ENCODE measurements at places on chromosomes 4 and X. TPM values are rescaled to one million over a fixed set of nuclear protein-coding genes. Genes with fewer than 3 reads are reported as not detected.

Gene ALAS2
- total RNA-seq = not detected

GRCh38 chrX:3134316-3134945 lies 93.2 kb downstream of the ARSF start:
- no peak for DNase-seq

Gene CFAP99
- not detected for total RNA-seq

GRCh38 chrX:2484721-2485648 lies 15.8 kb downstream of the DHRSX start:
- DNase-seq = no peak

Gene UBL4A
- 17.7 TPM for total RNA-seq

DNA sequence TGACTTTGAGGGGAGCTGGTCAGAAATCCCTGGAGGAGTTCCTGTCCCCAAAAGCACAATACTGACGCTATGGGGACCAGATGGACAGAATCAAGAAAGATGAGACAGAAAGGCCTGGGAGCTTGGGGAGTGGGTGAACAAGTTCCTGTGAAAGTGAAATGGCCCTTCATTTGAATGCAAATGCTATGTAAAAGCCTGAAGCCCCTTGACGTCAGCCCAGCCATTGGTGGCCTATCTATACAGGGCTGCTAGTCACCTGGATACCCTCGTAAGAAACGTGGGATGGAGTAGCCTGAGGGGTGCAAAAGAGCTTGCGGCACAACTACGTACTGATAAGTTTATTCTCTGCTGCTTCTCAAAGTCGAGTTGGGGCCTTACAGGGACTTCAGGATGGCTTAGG lies at the start of gene CDX4:
TSS of gene CDX4 (plus strand) at position 223 of the 400 bp plus-strand sequence. CDS start 201 bp downstream, outside the sequence.
- DNase-seq = no peak

Gene IL15
- total RNA-seq = 0.98 TPM

All from progenitor cell of endocrine pancreas (in vitro differentiated cells).